ENCODE measurements at places on chromosomes 3 and 15.

- DNase-seq, result no peak
Measured at GRCh38 chr3:152281133-152281713, 12.5 kb downstream of the MBNL1 start.

- DNase-seq, result no peak
Measured at GRCh38 chr15:69854521-69855181, 243.1 kb downstream of the TLE3 start.

GRCh38 chr15:94375997-94376396 lies 144.6 kb downstream of the MCTP2 start:
- no peak for DNase-seq

- no peak for DNase-seq
Measured at GRCh38 chr3:120144267-120144666, 50.0 kb upstream of the GSK3B start.

DNA sequence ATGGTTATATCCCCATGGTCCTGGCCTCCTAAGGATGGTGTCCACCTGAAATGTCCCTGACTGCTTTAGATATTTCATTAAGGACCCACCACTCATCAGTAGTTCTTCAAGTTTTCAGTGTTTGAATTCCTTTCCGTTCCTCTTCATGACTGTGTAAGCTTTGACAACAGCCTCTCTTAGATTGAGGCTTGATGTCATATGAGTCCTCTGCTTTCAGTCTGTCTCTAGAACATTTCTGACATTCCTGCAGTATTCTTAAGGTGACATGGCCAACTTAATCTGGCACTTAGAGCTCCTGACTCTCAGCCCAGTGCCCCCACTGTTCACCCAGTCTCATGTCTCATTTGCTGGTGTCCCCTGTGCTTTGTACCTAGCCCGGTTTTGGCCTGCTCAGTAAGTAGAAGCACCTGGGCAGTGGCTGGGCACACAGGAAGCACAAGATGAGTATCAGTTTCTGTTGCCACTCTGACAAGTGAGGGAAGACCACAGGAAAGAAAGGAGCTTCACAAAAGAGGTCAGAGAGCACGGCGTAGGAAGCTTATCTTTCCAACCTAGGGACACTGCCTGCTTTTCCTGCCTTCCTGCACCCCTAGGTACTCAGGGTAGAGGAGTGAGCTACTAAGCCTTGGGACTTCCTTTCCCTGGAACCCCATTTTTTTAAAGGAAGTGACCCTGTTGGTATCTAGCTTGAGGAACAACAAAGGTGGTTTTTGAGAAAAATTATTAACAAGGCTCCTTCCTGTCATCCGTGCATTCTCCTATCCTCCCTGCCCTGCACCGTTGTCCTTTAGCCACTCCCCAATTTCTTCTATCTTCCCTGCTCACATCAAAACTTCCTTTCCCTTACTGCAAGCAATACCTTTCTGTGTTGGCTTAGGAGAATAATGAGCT lies 103.1 kb downstream of the KLHL25 start:
- no peak for DNase-seq

DNA sequence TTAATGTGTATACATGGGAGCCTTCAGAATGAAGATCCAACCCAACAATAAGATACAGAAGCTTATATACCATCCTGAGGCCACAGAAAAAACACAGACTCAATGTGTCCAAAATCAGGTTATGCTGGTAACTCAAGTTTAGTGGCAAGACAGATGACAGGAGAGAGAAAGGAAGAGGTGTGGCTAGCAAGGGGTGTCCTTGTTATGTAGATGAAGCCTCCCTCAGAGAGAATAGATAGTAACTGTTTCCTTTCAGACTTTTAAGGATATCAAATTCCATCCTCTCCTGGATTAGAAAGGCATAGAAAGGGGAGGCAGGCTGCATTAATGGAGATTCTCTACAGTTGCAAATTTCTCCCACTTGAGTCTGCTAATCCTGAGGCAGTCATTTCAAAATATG lies 447.4 kb downstream of the GABRB3 start:
- no peak for DNase-seq

DNA sequence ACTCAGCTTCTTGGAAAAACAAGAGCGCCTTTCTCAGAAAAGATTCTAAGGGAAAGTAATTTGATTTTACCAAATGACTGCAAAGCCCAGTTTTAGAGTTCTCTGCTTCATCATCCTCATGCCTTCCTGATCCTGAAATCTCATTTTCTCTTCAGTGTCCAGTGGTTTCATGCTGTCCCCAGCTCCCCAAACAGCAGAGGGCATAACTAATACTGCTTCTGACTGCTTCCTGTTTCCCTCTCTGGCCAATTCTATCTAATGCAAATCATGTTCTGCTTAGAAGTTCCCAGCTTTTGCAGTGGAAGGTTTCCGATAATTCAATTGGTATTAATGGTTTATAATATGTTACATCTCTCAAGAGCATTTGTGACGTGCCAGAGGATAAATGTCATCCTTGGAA lies 161.1 kb downstream of the CLSTN2 start:
- DNase-seq, result no peak

GRCh38 chr3:115577000-115577399 lies 46.3 kb upstream of the GAP43 start:
- DNase-seq, result no peak

GRCh38 chr3:122986693-122987179 lies 40.8 kb downstream of the SEMA5B start:
- DNase-seq, result no peak

DNA sequence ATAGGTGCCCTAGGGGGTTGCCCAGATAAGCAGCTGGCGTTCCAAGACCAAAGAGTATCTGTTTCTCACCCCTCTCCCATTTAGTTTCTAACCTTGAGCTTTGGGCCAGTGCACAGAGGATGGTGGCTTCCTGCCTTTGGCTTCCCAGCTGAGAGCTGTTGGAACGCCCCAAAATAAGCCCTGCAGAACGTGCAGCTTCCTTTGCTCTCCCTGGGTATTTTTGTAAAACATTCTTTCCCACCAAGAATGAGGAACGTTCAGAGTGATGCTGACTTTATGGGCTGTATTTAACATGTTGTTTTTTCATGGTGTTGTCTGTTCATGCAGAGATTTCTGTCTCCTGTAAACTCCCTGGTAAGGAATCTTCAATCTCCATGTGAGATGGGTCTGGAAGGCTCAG lies 63.8 kb downstream of the LPP start:
- DNase-seq, result no peak

- DNase-seq, result no peak
Measured at GRCh38 chr15:90037511-90037860, 36.4 kb downstream of the ZNF710 start.

GRCh38 chr3:25424614-25425013 lies 3.4 kb upstream of the RARB start:
- no peak for DNase-seq

GRCh38 chr15:80171787-80172186 lies 19.0 kb downstream of the FAH start:
- no peak for DNase-seq

DNA sequence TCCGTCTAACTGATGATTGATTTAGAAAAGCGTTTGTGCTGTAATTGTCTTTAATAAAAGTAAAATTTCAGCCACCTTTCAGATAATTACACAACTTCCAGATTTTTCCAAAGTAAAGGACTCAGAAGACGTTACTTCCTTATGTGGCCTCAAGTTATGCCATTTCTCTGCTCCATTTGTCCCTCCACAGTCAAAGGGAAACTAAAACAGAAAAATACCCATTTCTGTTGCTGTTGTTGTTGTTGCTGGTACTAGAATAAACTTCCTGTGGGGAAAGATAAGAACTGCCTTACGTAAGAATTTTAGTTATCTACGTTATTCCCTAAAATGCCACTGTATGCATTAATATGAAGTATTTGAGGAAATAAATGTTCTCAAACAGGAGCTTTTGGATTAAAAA lies 153.9 kb downstream of the P3H2 start:
- no peak for DNase-seq

DNA sequence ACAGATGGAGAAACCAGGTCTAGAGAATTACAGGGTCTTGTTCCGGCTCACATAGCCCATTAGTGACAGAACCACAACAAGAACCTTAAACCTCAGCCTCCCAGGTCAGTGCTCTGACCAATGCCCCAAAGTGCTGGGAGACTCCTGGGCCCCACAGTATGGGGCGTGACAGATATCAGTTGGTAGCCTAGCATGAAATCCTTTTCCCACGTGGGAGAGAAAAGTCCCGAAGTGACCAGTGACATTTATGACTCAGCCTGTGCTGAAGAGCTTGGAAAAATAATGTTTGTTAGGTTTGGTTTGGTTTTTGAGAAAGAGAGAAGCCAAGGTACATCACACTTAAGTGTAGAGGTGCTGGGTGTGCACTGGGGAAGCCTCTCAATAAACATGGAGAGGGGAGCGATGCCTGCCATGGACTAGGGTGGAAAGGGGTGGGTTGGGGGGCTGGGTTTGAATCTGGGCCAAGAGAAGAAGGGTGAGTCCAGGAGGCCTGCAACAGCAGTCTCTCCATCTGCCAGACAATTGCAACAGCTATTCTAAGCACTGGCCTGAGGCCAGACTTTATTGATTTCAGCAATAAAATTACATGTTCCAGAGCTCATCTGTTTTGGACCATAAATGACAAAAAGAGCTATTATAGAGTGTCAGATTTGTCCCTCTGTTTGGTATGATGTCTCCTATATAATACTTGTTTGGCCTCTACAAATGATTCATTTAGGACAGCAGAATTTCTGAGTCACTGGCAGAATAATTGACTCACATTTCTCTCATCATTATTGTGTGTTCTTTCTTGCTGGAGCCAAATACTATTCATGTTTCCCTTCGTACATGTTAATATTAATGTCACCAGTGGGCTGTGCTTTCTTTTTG lies 43.4 kb downstream of the C2CD4A start:
- DNase-seq, result peak; percentile 59

All from NCI-H774 (cell line).